ENCODE measurements at places on chromosomes 12 and 14.

- no peak for DNase-seq
Observed at GRCh38 chr12:9606247-9606646, 1.5 kb downstream of the KLRB1 start.

- no peak for DNase-seq
Observed at GRCh38 chr14:72513965-72514659, 379.8 kb downstream of the DPF3 start.

DNA sequence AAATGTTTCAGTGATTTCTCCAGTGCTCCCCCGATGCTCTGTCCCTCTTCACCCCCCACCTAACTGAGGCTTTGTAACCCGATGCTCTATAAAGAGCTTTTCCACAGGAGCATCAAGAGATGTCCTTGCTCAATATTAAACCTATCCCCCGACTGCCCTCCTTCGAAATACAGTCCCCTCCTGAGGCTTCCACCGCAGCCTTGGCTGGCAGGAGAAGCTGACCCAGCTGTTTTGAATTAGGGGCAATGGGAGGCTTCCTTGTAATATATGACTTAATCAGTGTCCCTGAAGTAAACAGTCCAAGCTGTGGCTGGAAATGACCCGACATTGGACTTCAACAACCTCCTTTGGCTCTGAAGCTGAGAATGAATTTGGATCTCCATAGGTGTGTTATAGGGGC is 62.4 kb downstream of the TMEM30B start:
- no peak for DNase-seq

DNA sequence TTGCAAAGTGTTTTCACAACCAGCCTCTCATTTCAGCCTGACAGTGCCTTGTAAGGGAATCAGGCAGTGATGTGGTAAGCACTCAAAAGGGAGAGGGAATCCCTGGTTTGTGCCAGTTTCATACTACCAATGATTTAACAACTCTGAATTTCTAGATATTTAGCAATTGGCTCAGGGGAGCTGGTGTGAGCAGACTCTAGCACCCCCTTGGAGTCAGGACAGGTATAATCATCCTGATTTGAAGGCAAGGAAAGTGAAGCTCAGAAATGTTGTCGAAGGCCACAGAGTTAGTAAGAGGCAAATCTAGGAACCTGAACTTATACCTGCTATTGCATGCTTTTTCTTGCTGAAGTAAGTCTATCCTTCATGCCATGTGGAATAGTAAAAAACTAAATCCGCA is 63.1 kb upstream of the DACT1 start:
- no peak for DNase-seq

- no peak for DNase-seq
Observed at GRCh38 chr14:64696355-64696857, 7.8 kb upstream of the PLEKHG3 start.

DNA sequence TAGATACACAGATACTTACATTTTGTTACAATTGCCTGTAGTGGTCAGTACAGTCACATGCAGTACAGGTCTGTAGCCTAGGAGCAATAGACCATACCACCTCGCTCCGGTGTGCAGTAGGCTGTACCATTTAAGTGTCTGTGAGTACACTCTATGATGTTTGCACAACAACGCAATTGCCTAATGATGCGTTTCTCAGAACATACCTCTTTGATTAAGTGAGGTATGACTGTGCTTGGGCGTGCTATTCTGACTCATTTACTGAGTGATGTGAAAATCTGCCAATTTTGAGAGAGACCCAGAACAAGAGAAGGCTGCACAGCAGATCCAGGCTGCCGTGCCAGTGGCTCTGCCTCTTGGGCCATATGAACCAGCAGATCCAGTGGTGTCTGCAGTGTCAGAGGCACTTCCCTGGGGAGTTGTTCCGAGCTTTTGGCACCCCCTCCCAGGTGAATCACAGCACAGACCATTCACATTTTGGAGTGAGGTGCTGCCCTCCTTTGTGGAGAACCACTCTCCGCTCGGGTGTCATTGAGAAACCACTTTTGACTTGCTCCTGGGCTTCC is 20.4 kb downstream of the DLK1 start:
- no peak for DNase-seq

DNA sequence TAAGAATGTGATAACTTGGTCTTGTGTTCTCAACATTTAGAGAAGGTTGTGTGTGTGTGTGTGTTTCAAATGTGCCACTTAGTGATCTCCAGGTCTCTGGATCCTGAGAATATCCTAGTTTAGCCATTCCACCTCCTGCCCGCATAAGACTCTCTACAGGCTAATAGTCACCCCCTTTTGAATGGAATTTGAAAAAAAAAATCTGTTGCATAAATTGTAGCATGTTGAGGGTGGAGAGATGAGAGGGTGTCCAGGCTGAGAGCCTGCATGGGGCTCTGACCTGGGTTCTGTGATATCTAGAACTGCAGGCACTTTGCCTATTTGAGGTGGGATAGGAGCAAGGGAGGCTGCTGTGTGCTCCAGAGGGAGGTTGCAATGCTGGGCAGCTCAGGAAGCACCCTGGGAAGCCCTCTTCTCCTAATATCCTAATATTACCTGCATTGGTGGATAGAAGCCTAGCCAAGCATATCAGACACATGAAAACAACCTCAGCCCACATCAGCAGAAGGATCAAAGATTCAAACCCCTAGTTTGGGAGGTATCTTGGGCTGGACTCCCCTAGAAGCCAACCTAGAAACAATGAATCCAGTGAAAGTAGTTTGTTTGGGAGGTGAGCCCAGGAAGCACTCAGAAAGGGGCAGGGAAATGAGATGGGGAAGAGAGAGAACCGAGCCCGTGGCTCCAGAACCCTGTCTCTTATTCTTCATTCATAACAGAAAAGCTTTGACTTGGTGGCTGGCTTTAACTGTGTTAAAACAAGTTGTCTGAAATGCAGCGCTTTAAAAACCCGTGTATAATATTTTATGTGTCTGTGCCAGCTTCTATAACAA is 35.6 kb upstream of the RBM19 start:
- no peak for DNase-seq

- no peak for DNase-seq
Observed at GRCh38 chr14:70359076-70359424, 433 bp downstream of the COX16 start.

- DNase-seq: no peak
Observed at GRCh38 chr12:60020068-60020467, 424.2 kb downstream of the SLC16A7 start.

DNA sequence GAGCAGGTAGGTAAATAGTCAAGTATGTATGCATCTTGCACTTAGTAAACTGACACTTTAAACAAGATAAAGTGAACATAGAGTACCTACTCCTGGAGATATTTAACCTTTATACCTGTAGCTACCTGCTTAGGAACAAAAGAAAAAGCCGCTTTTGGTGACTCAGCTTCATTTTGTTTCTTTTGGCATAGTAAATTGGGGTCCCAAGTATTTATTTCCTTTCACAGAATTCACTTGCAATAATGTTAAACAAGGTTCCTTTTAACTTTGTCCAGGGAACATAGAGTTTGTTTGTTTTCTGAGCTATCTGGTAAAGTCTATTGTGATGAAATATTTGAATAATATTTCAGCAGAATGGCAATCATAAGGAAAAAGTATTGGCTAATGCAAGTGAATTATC is 20.0 kb downstream of the SLCO1B3 start:
- no peak for DNase-seq

- DNase-seq: no peak
Observed at GRCh38 chr14:90301668-90302090, 30.1 kb downstream of the NRDE2 start.

DNA sequence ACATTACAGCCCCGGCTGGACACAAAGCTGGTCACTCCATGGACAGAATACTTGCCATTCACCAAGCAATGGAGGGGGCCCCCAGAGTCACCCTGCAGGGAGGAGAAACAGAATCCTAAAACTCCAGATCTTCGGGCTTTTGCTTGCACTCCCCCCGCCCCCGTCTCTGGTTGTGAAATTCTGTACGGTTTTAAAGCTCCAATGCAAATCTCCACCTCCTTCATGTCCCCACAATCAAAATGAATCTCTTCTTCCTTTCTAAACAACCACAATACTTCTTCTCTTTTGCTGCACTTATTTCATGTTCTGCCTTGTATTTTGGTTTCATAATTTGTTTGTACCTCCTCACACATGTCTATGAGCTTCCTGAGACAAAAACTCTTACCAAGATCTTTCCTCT is 5.8 kb upstream of the BIN2 start:
- no peak for DNase-seq

- no peak for DNase-seq
Observed at GRCh38 chr14:69917287-69917686, 38.1 kb downstream of the SMOC1 start.

- peak; percentile 70 for DNase-seq
Observed at GRCh38 chr14:91349481-91350074, 68.0 kb downstream of the CCDC88C start.

DNA sequence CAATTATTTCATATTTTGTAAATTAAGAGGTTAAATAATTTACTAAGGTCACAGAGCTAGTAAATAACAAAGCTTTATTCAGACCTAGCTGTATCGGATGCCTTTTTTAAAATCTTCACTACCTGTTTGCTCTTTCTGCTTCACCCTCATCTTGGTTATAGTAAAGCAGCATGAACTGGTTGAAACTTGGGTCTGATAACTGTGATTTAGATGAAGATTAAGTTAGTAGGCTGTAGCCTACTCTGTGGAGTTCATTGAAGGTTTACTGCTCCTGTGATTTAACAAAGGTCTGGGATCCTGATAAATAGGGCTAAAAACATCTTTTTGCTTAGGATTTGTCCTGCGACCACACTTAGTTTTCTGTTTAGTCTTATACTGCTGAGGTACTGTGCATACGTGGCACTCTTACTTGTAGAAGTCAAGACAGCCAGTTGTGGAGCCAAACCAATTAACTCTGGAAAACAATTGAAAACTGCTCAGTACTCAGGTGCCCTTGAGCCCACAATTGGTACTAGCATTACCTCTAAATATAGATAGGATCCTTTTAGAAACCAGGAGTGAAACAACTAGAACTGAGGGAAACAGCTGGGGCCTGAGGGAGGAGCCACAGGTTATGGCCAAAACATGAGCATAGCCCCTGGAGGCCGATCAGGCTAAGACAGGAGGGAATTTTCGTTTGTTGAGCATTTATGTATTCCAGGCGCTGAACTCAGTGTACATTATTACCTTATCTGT is 2.3 kb downstream of the SPATS2 start:
- peak; percentile 32 for DNase-seq

Data from stimulated activated CD4-positive, alpha-beta T cell treated with anti-CD3 and anti-CD28 coated beads, Interleukin-4, amount 100 ng/mL, for 1 hour (primary cell).